ENCODE measurements at places on chromosomes 6 and 20. TPM values are rescaled to one million over a fixed set of nuclear protein-coding genes. Genes with fewer than 3 reads are reported as not detected.

The FAM217A gene
- not detected for total RNA-seq

The MOXD1 gene
- total RNA-seq = not detected

The NUDT3 gene
- total RNA-seq = 49.8 TPM

The SLC9A8 gene
- 8.0 TPM for total RNA-seq

- no peaks in the 10 kb centered on the region for H3K36me3 ChIP-seq
- H3K4me3 ChIP-seq = no peak overlapping the region
- no peak overlapping the region for H3K27ac ChIP-seq
- no peak for DNase-seq
- H3K27me3 ChIP-seq = no peaks in the 10 kb centered on the region
These were observed 316.1 kb downstream of the UTRN start for GRCh38 chr6:144601221-144601620.

GRCh38 chr6:2369606-2370005 is 124.2 kb upstream of the GMDS start:
- DNase-seq = no peak
- no peaks in the 10 kb centered on the region for H3K4me1 ChIP-seq
- H3K36me3 ChIP-seq = no peaks in the 10 kb centered on the region

DNA sequence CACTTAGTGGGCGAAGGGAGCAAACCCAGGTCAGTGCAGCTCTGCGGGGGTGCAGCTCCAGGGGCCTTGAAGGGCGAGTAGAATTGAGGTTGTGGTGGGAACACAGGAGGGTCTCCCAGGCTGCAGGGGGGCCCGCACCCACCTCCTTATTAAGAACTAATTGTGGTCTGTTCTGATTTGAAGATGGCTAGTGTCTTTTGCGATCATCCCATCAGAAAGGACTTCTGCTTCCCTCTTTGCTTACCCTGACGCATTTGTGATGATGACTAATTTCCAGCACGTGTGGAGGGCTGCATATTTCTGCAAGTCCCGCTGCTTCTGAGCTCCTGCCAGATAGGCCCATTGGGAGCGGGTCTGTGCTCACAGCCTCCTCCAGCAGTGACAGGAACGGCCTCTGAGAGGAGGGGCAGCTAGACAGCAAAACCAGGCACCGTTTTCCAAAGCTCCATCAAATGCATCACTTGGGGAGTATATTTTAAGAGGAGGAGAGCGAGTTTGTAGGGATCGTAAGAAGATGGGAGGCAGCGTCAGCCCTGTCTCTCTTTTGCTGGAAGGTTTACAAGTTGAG is 268.9 kb downstream of the CDH4 start:
- DNase-seq = no peak
- no peaks in the 10 kb centered on the region for H3K36me3 ChIP-seq
- H3K27me3 ChIP-seq = peaks cover 11% of the 10 kb centered on the region
- peaks cover 19% of the 10 kb centered on the region for H3K4me1 ChIP-seq
- no peak overlapping the region for H3K4me3 ChIP-seq
